ENCODE measurements at places on chromosomes 2 and 18. TPM values are rescaled to one million over a fixed set of nuclear protein-coding genes. Genes with fewer than 3 reads are reported as not detected.

DNA sequence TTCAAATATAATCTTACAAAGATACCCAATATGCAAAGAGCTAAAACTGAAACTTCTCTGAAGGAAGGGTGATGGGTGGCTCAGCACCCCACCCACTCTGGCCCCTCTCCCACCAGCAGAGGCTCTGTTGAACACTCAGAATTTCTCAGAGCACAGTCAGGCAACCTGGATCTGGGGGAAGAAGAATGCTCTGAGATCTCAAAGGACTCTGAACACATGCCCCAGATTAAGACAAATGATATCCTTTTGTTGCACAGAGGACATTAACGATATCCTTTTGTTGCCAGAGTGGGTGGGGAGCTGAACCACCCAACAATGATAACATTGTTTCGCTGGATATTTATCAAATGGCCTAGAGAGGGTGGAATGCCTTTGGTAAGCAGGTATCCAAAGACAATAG lies 104.8 kb downstream of the LBH start:
- no peak for DNase-seq

GRCh38 chr2:192195548-192196418 lies 1.1 kb upstream of the TMEFF2 start:
- DNase-seq, result no peak

Gene TUBA3E
- not detected for total RNA-seq

Gene BMP10
- total RNA-seq, result not detected

- DNase-seq, result no peak
Observed at GRCh38 chr2:205696927-205697441, 14.7 kb downstream of the NRP2 start.

Gene DCC
- not detected for total RNA-seq

Gene FABP1
- not detected for total RNA-seq

GRCh38 chr2:175282886-175283285 lies 101.4 kb upstream of the ATP5MC3 start:
- no peak for DNase-seq

DNA sequence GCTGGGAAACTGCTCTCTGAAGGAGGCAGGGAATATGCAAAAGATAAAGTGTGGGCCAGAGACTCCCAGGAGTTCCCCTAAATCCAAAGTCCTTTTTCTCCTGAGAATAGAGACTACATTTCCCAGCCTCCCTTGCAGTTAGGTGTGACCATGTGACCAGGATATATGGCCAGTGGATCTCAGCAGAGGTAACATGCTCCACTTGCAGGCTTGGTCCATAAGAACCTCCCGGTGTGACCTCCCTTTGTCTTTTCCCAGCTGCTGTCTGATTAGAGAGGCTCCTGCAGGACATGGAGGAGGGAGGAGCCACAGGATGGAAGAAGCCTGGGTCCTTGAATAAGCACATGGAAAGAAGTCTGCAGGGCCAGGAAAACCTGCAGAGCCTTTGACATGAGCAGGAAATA lies 76.2 kb downstream of the TGFA start:
- no peak for DNase-seq

Gene CCDC178
- total RNA-seq, result 0.51 TPM

- no peak for DNase-seq
Observed at GRCh38 chr2:145958611-145959010, 1438.7 kb upstream of the ZEB2 start.

Gene CCNT2
- total RNA-seq, result 21.6 TPM

Gene SFTPB
- not detected for total RNA-seq

Gene FOXI3
- total RNA-seq, result not detected
